ENCODE measurements at places on chromosomes 7 and 10.

DNA sequence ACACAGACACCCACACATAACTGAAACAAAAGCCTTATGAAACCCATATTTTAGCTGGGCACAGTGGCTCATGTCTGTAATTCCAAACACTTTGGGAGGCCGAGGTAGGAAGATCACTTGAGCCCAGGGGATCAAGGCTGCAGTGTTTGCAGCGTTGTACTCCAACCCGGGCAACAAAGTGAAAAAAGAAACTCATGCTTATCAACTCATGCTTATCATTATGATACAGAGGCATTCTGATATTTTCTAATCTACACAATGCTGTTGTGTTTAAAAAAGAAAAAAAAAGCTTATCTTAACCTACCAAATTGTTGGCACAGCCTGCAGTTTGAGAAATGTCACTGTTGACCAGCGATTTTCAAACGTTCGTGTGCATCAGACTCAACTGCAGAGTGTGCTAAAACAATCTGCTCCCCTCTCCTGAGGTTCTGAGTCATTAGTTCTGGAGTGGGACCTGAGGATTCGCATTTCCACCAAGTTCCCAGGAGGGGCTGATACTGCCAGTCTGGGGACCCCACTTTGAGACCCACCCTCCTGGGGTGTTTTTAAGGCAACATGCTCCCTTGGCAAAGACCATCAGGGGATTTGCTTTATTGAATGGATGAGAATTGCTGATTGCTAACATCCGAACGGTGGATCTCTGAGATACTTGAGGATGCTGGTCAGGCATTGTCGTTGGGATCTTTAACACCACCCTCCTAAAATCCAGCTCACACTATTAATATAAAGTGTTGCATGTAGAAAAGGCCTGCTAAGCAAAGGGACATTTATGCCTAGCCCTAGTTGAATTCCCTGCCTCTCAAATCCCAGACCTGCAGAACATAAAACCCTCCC lies 16.2 kb downstream of the CHST3 start:
- DNase-seq: no peak

GRCh38 chr10:119250641-119251314 lies 43.4 kb downstream of the GRK5 start:
- no peak for DNase-seq

DNA sequence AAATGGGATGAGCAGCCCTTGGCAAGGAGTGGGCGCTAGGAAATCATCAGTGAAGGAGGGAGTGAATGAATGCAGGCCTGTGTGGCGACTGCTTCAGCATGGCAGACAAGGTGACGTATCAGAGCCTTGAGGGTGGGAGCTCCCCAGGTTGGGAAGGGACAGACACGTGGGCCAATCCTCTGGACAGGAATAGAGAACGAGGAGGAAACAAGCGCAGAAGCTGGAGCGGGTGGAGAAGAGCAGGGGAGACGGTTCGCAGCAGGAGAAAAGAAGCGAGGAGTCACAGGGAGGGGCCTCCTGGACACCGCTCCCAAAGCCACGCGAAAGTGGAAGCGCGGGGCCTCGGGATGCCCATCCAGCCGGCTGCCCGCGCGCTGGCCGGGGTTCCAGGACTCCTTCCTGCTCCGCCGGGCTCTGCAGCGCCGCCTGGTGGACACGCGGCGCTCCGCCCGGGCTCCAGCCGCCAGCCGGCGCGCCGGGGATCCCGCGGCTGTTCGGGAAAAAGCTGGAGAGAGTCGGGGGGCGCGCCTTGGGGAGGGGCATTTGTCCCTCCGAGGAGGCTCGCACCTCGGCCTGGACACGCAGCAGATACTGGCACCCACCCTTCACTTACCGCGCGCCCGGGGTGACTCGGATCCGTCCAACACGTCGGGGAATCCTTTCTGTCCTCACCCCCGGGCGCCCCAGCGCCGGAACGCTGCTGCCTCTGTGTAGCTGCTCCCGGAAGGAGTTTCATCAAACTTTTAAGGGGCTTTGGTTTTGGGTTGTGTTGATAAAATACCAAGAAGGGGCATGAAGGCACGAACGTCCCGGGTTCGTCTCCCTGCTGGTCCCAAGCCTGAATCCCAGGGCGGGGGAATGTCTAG lies 6.3 kb downstream of the ZNF503 start:
- DNase-seq: no peak

DNA sequence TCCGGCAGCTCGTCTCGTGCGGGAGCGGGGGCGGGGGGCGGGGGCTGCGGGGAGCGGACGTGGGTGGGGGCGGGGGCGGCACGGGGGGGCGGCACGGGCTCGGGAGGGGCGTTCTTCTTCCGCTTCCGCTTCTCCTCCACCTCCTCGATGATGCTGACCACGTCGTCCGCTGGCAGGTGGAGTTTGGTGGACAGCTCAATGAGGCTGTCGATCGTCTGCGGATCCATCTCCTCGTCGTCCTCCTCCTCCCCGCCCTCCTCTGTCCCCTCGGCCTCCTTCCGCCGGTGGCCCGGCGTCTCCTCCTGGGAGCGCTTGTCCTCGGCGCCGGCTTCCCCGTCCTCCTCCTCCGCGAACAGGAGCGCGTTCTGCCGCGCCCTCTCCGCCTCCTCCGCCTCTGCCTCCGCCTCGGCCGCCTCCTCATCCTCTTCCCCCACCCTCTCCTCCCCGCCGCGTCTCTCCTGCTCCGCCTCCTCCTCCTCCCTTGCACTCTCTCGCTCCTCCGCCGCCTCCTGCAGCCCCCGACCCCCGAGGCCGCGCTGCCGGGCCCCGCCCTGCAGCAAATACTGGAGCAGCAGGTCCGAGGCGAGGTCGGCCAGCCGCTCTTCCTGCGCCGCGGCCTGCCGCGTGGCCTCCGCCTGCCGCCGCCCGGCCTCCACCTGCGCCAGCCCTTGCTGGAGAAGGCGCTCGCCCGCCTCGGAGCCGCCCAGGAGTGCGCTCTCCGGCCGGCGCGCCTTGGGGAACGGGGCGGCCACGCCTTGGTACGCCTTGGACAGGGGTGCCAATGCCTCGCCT lies 1.9 kb downstream of the VGF start:
- no peak for DNase-seq

DNA sequence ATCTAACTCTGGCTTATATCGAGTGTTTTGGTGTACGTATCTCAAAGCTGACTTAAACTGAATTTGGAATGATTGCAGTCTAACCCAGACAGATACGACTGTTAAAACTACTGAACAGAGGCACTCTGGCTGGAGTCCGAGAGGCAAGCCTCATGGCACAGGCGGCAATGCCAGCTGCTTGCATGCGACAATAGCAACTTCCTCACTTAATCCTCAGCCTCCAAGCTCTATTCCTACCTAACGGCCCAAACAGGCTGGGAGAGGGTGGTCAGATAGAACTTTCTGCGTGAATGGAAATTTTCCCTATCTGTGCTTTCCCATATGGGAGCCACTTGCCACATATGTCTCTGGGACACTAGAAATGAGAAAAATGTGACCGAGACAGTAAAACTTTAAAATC lies 292.0 kb upstream of the KLF6 start:
- DNase-seq: no peak

Measured in nucleus accumbens (tissue), 56 donors.